Body of pancreas (tissue), 4 donors: ENCODE measurements at places on chromosomes 1 and 21.
A peak's percentile ranks its signal among the peaks of the same experiment; 100 is the strongest.

DNA sequence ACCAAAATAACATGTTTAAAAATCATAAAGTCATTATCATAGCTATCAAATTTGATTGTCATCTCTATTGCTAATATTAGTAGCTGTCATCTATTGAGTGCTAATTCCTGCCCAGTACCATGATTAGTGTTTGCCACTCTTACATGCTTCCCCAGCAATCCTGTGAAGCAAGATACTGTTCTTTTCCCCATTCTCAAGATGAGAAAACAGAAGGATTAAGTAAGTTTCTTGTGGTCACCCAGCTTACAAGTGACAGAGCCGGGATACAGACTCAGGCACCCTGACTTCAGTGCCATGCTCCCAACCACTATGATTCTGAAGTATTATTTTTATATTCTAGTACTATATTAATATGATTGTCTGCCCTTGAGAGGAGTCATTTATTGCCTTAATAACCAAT is 36.5 kb downstream of the LRRC8C start:
- DNase-seq, result no peak

DNA sequence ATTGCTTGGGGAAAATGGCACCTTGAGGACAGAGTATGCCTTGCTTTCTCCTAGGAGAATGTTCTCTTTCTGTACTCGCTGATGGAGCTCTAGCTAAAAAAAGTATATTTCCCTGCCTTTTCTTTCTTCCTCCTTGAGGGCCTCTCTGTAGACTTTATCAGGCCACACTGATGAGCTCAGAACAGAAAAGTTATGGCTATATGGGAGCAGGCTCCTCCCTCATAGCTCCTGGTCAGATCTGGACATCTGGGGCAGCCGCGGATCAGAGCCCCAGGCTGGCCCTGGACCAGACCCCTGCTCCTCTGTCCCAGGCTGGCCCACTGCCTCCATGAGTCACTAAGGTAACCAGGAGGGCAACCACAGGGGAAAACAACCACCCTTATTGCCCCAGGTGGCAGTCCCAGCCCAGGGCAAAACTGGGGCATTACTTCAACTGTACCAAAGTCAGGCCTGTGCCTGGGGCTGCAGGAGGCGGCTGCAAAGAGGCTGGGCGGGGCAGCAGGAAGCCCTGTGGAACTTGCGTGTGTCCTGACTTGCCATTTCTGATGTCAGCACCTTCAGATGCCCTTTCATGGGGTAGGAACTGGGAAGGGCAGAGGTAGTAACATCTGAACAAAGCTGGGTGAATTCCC is 26.3 kb upstream of the ZNF648 start:
- peak; percentile 24 for DNase-seq

DNA sequence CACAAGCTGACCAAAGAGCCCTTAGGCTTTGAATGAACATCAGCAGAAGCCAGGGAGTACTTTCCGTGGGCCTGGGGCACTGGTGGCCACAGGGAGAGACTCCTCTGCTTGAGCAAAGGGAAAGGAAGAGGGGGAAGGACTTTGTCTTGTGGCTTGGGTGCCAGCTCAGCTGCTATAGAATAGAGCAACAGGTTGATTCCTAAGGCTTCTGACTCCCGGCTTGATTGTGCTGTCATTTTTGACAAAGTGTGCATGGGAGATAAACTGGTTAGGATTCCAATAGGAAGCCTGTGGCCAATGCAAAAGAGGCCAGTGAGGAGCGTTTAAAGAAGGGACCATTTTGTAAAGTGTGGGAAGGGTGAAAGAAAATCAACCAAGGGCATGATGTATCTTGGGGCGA is 11.9 kb upstream of the SMAP2 start:
- no peak for DNase-seq

GRCh38 chr1:48675251-48675650 is 101.4 kb downstream of the BEND5 start:
- DNase-seq, result no peak

DNA sequence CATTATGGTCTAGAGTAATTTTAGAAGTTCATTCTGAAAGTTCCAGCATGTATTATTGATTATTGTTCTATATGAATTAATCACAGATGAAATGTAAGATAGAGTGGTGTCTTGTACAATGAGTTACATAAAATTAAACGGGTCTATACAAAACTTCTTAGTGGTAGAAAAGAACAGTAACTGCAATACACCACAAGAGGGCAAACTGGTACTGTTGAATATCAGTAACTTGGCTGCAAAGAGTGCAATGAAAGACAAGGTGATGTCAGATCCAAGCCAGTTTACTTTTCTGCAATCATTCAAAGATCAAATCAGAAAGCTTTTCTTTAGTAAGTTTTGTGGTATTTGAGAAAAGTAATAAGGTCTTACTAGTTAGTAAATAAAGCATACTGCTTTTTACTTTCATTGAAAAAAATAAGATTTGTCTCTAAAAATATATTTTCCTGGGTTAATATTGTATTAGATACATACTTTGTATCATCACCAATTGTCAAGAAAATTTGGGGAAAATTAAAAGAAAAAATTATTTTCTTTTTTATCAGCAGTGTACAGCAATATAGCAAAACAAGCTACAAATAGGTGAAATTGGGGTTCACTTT is 66.4 kb upstream of the BTG3 start:
- no peak for DNase-seq

GRCh38 chr1:55696891-55697290 is 481.7 kb upstream of the USP24 start:
- DNase-seq, result no peak

GRCh38 chr1:24121406-24121805 is 9.5 kb upstream of the MYOM3 start:
- no peak for DNase-seq

DNA sequence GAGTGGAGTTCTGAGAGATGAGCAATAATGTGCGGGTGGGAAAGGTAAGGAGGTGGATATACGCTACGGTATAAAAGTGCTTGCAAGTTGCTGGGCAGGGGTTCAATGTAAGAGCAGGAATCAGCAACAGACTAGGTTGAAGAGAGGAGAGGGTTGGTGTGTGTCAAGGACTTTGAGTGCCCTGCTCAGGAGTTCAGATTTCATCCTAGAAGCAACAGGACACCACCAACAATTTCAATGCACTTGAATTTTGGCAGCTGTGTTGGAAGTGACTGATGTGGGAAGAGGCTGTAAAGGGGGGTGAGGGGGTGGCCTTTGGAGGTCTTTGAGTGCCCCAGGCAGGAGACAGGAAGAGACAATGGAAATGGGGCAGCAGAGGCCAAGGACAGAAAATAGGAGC is 57.3 kb downstream of the RHOU start:
- no peak for DNase-seq

GRCh38 chr21:15837645-15838044 is 107.9 kb downstream of the USP25 start:
- no peak for DNase-seq

DNA sequence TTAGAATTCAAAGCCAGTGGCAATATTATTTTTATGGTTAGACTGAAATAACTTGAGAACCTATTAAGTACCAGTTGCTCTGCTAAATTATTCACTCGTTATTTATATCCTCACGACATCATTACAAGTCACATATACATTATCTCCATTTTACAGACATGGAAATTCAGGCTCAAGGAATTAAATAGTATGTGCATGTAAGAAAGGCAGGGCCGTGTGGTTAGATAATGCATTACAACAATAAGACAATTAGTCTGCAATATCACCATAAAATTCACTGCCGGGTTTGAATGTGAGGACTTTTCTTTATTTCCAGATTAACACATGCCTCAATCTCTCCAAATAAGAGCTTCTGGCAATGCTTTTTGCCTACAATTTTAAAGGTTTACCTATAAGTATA is 523.4 kb downstream of the PTBP2 start:
- DNase-seq, result no peak

- no peak for DNase-seq
Observed at GRCh38 chr1:117093091-117093534, 28.4 kb downstream of the TRIM45 start.

- DNase-seq, result peak; percentile 64
Observed at GRCh38 chr1:109792056-109792831, 28.5 kb upstream of the EPS8L3 start.
